ENCODE measurements at places on chromosomes 1 and 21. TPM values are rescaled to one million over a fixed set of nuclear protein-coding genes. Genes with fewer than 3 reads are reported as not detected.

RABGGTB gene
- 51.4 TPM for polyA plus RNA-seq

- H3K4me1 ChIP-seq, result no peaks in the 10 kb centered on the region
- no peak for DNase-seq
- no peaks in the 10 kb centered on the region for H3K36me3 ChIP-seq
- no peaks in the 10 kb centered on the region for H3K27me3 ChIP-seq
Observed at GRCh38 chr1:30036666-30037065, 686.7 kb downstream of the MATN1 start.

DNA sequence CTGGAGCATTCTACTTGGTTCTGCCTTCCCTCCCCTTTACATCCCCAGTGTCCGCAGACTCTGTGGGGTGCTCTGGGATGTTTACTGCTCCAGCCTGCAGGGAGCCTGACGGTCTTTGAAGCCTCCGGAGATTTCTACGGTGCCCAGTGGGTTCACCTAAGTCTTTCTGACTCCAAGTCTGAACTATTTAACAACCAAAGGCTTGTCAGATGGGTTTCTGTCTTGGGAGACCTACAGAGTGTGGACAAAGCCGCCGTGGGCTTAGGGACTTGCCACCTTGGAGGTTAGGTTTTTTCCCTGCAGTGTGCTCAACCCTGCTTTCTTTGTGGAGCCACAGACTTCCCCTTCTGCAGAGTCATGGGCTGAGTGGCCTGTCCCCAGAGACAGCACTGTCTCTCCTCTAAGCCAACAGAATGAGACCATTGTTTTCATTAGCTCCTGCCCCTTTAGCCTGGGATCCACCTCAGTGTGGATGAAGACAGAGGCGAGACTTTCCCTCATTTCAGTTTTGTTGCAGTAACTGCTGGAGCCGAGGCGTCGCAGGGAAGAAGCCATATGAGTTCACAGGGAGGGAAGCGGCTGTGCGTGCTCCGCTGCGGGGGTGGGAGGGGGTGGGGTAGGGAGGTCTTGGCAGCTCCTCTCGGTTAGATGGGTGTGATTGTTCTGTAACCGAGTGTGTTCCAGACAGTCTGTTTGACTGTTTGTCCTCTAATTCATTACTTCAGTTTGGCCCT, 120.7 kb downstream of the CNIH3 start:
- DNase-seq, result no peak
- no peaks in the 10 kb centered on the region for H3K4me1 ChIP-seq
- H3K27me3 ChIP-seq, result no peaks in the 10 kb centered on the region
- H3K36me3 ChIP-seq, result no peaks in the 10 kb centered on the region

DMBX1 gene
- polyA plus RNA-seq, result not detected

C1QA gene
- not detected for polyA plus RNA-seq

GRCh38 chr1:96334236-96334557, 387.4 kb upstream of the PTBP2 start:
- H3K36me3 ChIP-seq, result no peaks in the 10 kb centered on the region
- H3K27me3 ChIP-seq, result no peaks in the 10 kb centered on the region
- peaks cover 7% of the 10 kb centered on the region for H3K4me1 ChIP-seq
- no peak overlapping the region for H3K4me3 ChIP-seq
- H3K27ac ChIP-seq, result no peak overlapping the region

TRIM46 gene
- polyA plus RNA-seq, result 9.5 TPM

GRCh38 chr21:34852448-34852847, 183.7 kb downstream of the CLIC6 start:
- H3K4me1 ChIP-seq, result peaks cover 5% of the 10 kb centered on the region
- no peaks in the 10 kb centered on the region for H3K27me3 ChIP-seq
- no peak overlapping the region for H3K27ac ChIP-seq
- no peak overlapping the region for H3K4me3 ChIP-seq

DNA sequence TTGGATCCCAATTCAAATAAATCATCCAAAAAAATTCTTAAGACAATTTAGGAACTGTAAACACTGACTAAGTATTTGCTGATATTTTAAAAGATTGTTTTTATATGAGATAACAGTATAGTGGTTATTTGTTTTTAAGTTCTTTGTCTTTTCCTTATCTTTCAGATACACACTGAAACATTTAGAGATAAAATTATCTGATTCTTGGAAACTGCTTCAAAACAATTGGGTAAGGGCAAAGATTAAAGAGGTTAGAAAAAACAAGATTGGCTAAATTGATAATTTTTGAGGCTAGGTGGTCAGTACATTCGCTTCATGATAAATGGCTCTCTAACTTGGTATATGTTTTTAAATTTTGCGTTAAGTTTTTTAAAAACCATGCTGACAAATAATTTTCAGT, 117.3 kb downstream of the PSMG1 start:
- DNase-seq, result peak; percentile 49
- no peak overlapping the region for H3K27ac ChIP-seq
- peaks cover 26% of the 10 kb centered on the region for H3K4me1 ChIP-seq
- H3K36me3 ChIP-seq, result no peaks in the 10 kb centered on the region

- H3K36me3 ChIP-seq, result peaks cover 29% of the 10 kb centered on the region
- no peak overlapping the region for H3K27ac ChIP-seq
- H3K4me3 ChIP-seq, result no peak overlapping the region
- no peaks in the 10 kb centered on the region for H3K27me3 ChIP-seq
Observed at GRCh38 chr1:205620269-205620668, 11.5 kb downstream of the ELK4 start.

SLFNL1 gene
- 0.14 TPM for polyA plus RNA-seq

LRRIQ3 gene
- 0.16 TPM for polyA plus RNA-seq

GRCh38 chr1:68168545-68169171, 63.7 kb downstream of the WLS start:
- no peak overlapping the region for H3K4me3 ChIP-seq
- peaks cover 1% of the 10 kb centered on the region for H3K36me3 ChIP-seq
- DNase-seq, result no peak
- H3K27me3 ChIP-seq, result no peaks in the 10 kb centered on the region
- H3K4me1 ChIP-seq, result peaks cover 12% of the 10 kb centered on the region

- no peak overlapping the region for H3K27ac ChIP-seq
- H3K4me3 ChIP-seq, result no peak overlapping the region
- no peak for DNase-seq
Observed at GRCh38 chr1:3097861-3098260, 28.9 kb downstream of the PRDM16 start.

ADORA3 gene
- 0.03 TPM for polyA plus RNA-seq

GRCh38 chr1:156860113-156860627, 495 bp upstream of the NTRK1 start:
- H3K27me3 ChIP-seq, result peaks cover 40% of the 10 kb centered on the region
- H3K4me1 ChIP-seq, result peaks cover 17% of the 10 kb centered on the region
- peak overlapping the region; percentile 30 for H3K4me3 ChIP-seq
- DNase-seq, result peak; percentile 40
- H3K27ac ChIP-seq, result no peak overlapping the region

KLHDC9 gene
- polyA plus RNA-seq, result 2.6 TPM

DNA sequence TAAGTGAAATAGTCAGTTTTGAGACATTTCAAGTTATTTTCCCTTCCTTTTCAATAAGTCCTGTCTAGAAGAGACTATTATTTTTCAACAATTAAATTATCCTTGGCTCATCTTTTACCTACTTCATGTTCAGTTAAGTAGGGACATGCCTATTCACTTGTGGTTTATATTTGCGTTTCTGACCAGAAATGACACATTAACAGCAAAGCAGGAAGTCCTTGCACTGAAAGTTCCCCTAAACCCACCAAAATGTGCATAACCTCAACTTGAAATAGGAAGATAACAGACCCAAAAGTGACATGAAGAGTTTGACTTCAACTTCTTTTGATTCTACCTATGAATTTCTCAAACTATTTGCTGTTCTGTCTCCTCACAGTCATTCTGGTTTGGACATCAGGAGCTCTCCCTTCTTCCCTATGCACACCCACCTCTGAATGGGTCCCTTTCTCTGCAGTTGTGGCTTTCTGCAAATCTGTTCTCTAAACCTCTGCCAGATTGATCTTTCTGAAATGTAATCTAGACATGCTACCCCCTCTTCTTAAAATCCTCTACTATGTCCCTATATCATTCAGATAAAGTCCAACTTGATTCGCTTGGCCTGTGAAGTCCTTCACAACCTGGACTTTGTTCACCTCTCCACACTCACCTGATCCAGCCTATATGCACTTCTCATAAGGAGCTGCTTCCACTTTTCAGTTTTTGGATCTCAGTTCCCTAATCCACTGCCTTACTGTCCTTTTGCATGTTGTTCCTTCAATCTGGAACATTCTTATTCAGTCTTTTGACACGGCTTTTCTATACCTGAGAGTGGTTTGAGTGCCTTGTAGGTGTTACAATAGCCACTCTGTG, 661.5 kb upstream of the ADGRL4 start:
- no peak overlapping the region for H3K4me3 ChIP-seq
- no peak for DNase-seq
- H3K36me3 ChIP-seq, result no peaks in the 10 kb centered on the region
- H3K27me3 ChIP-seq, result no peaks in the 10 kb centered on the region
- no peak overlapping the region for H3K27ac ChIP-seq

- H3K36me3 ChIP-seq, result no peaks in the 10 kb centered on the region
- no peak for DNase-seq
- no peaks in the 10 kb centered on the region for H3K4me1 ChIP-seq
- H3K27ac ChIP-seq, result no peak overlapping the region
Observed at GRCh38 chr1:33971018-33971710, 107.3 kb downstream of the HMGB4 start.

FLG gene
- not detected for polyA plus RNA-seq

CSF3R gene
- polyA plus RNA-seq, result not detected

DNA sequence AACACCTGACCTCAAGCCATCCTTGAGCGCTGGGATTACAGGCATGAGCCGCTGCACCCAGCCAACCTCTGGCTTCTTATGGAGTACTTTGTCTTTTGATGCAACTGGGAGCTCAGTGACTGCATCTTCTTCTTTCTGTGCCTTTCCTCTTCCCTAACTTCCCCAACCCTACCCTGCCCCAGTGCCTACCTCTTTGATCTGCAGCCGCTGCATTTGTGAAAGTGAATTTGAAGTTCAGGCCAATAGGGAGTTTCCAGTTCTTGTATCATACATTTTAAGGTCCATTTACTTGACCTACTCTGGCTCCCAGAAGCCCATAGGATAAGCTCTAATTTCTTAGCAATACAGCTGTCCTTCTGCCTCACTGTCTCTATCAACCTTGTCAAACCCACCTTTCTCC, 52.2 kb downstream of the KCNC4 start:
- no peak for DNase-seq
- H3K4me3 ChIP-seq, result no peak overlapping the region
- peaks cover 11% of the 10 kb centered on the region for H3K4me1 ChIP-seq
- H3K27me3 ChIP-seq, result no peaks in the 10 kb centered on the region

DNA sequence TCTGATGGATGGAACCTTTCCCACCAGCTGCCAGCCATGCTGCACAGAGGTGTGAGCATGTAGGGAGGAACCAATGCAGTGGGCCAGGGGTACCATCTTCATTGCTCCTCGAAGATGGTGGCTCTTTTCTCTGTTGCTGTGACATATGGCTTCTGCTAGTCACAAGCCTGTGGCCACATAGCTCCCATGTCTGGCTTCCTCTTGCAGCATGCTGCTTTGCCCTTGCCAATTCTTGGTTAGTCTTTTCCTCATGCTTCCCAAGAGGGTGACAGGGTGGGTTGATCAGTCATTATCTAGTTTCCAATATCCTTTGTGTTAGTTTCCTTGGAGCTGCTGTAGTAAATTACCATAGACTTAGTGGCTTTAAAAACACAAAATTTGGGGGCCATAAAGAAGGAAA, 123.4 kb downstream of the ETS2 start:
- no peaks in the 10 kb centered on the region for H3K36me3 ChIP-seq
- H3K27ac ChIP-seq, result no peak overlapping the region

DNA sequence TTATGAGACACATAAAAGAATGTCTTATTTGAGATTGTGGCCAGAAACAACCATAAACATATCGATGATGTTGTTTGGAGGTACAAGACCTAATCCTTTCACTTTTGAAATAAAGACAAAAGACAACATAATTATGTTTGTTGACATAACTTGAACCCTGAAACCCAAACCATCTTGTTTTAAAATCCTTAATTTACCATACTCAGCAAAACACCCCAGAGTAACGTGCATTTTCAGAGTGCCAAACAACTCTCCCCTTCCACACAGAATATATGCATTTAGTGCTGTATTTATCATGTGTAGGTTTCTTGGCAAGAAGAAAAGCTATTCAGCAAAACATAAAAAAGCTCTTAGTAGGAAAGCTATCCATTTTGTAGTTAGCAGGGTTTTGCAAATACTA, 17.5 kb downstream of the SIM2 start:
- H3K4me3 ChIP-seq, result no peak overlapping the region
- H3K36me3 ChIP-seq, result no peaks in the 10 kb centered on the region
- no peak overlapping the region for H3K27ac ChIP-seq
- no peaks in the 10 kb centered on the region for H3K4me1 ChIP-seq
- no peak for DNase-seq

DNA sequence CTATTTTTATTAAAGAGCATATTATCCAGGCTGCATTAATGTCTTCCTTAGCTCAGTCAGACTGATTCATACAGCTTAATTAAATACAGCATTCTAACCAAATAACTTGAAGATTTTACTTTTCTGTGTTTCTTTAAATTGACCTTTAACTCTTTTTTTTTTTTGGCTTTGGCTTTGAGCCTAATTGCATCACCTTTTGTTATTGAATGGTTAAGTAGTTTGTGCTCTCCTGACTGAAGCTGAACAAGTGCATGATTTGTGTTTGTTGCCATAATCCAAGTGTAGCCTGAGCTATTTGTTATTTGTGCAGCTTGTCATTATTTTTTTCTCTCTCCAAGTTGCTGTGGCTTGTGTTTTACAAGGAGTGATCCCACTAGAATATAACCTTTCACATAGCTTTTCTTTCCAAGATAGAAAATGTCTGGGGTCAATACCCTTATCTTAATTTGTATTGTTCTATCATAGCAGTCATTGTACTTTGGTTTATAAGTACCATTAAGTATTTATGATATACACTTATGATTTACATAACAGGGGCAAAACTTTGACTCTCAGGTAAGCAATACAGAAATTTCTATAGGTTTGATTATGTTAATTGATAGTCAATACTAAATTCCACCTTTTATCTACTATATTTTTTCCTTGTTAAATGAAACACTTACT, 31.6 kb downstream of the CDC14A start:
- no peak overlapping the region for H3K27ac ChIP-seq
- no peaks in the 10 kb centered on the region for H3K27me3 ChIP-seq
- H3K4me1 ChIP-seq, result peaks cover 14% of the 10 kb centered on the region
- no peaks in the 10 kb centered on the region for H3K36me3 ChIP-seq

DNA sequence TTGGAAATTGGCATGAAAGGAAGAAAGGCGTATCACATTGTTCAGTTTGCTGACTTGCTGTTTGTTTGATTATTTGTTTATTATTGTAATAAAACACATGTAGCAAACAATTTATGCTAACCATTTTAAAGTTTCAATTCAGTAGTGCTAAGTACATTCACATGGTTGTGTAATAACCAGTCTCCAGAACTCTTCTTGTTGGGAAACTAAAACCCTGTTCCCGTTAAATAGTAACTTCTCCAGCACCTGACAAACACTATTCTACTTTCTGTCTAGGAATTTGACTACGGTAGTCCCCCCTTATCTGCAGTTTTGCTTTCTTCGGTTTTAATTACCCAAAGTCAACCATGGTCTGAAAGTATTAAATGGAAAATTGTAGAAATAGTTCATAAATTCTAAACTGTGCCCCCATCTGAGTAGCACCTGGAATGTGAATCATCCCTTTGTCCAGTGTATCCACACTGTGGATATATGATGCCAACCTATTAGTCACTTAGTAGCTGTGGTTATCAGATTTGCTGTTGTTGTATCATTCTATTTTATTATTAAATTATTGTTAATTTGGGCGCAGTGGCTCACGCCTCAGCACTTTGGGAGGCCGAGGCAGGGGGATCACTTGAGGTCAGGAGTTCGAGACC, 5.5 kb downstream of the MORC3 start:
- H3K4me1 ChIP-seq, result peaks cover 39% of the 10 kb centered on the region
- no peak for DNase-seq
- H3K36me3 ChIP-seq, result no peaks in the 10 kb centered on the region
